ENCODE measurements at places on chromosomes 4 and X. TPM values are rescaled to one million over a fixed set of nuclear protein-coding genes. Genes with fewer than 3 reads are reported as not detected.

The AMER1 gene
- total RNA-seq, result 2.9 TPM

The NMU gene
- 0.33 TPM for total RNA-seq

The L1CAM gene
- total RNA-seq, result 4.2 TPM

The NHS gene
- total RNA-seq, result 0.43 TPM

The FOXO4 gene
- total RNA-seq, result 20.4 TPM

GRCh38 chrX:16725072-16725471 is 5.7 kb downstream of the SYAP1 start:
- H3K27me3 ChIP-seq, result no peaks in the 10 kb centered on the region
- no peak overlapping the region for H3K4me3 ChIP-seq

GRCh38 chr4:10582059-10582686 is 102.4 kb downstream of the CLNK start:
- H3K36me3 ChIP-seq, result no peaks in the 10 kb centered on the region
- no peak for DNase-seq
- no peak overlapping the region for H3K27ac ChIP-seq
- H3K27me3 ChIP-seq, result no peaks in the 10 kb centered on the region
- H3K4me3 ChIP-seq, result no peak overlapping the region

DNA sequence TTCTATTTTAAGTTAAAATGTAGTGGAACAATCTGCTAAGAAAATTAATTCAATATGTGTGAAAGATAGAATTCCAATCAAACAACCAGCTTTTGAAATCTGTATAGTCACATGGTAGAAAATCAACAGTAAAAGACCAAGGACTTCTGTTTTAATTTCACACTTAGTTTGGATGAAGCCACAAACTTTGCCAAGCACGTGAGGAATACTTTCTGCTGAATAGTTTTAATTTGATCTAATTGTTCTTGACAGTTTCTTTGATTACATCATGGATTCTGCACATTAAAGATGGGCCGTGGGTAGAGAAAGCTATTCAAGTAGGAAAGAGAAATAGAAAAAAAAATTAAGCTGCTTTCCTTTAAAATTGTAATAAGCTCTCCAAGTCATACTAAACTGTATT is 137.9 kb upstream of the FAM241A start:
- H3K36me3 ChIP-seq, result no peaks in the 10 kb centered on the region
- no peak overlapping the region for H3K4me3 ChIP-seq
- no peak for DNase-seq
- H3K27me3 ChIP-seq, result peaks cover 3% of the 10 kb centered on the region

Data from activated CD4-positive, alpha-beta memory T cell treated with anti-CD3 and anti-CD28 coated beads, Interleukin-2, amount 10 ng/mL, durations not matched to agents 7 days and 5 days (primary cell).